ENCODE measurements at places on chromosomes 12 and 14.

GRCh38 chr12:128387811-128388422 lies 120.9 kb downstream of the TMEM132C start:
- peak; percentile 13 for DNase-seq

DNA sequence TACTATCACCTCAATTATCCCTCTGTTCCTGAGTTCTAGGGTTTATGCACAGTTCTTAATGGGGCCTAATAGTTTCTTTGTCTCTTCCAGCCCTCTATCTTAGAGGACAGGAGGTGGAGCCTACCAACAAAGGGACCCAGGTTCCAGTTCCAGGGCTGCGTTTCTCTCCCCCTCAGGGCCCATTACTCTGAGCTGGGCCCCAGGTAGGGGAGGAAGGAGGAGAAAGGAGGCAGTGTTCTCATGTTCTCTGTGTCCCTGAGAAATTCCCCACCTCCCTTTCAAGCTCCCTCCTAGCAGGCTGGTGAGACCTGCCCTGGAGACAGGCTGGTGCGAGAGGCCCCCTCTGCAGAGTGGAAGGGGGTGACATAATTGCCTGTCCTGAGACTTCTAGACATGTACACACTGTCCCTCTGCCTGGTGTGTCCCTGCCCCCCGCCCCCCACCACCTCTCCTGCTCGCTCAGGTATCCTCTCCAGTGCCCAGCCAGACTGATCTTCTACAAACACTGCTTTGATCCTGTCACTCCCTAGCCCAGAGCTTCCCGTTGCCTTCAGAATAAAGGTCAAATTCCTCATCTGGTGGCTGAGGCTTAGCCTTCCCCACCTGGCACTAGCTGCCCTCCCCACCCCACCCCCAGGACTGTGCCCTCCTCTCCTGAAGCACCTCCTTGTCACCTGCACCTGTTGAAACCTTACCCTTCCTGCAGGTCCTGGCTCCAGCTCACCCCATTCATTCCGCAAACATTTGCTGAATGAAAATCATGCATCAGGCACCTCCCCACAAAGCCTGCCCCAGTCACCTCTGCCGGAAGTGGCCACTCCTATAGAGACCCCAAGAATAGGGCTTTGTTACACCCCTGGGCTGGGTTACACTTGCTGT lies 21.1 kb upstream of the KRT8 start:
- DNase-seq: no peak

DNA sequence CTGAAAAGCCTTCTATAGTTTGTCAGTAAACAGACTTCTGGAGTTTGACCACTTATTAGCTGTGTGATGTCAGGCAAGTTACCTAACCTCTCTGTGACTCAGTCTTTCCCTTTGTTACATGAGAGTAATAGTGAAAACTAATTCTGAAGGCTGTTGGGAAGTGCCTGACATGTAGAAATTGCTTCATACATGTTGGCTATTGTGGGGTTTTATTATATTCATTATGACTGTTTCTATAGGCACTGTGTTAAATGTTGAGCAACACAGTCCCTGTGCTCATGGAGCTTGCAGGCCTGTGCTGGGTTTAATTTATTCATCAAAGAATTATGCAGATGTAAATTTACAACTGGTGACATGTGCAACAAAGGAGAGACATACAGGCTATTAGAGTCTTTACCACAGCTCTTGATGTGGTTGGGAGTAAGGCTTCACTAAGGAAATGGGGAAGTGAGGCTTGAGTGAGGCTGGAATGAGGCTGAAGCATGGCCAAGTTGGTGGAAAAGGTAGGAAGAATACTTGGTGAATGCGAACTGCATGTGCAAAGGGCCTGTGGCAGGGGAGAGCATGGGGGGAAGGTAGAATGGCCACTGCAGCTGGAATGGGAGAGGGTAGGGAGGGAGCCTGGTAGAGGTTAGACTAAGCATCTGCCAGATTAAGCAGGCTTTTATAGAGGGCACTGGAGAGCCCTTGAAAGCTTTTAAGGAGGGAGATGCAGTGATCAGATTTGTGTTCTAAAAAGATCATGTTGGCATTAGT lies 236.4 kb upstream of the CRY1 start:
- DNase-seq: no peak

DNA sequence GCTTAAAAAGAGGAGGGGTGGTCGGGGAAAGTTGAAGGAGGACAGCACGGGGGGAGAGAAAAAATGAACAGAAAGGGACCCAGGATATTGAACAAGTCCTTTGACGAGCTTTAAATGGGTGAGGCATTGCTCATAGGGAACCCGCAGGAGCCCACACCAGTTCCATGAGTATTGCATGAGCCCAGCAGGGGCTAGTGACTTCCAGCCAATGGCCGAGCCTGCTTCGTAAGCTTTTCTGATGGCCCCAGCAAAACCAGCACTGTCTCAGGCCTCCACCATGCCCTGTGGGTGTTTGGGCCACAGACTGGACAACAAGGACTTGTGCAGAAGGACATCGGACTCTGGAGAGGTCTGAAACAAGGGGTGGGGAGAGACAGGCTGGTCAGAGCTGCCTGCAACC lies 109.5 kb downstream of the ZFP36L1 start:
- no peak for DNase-seq

DNA sequence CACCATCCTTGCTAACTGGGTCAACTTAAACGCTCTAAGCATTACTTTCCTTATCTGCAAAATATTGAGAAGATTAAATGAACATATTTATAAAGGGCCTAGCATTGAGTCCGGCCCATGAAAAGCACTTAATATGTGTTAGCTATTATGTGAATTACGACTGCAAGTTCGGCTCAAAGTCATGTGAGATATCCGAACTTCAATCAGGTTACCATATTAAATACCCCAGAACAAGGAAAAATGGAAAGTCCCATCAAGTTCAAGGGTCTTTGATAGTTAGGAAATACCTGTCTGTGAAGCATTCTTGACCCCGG lies 487 bp upstream of the NRDE2 start:
- DNase-seq: no peak

DNA sequence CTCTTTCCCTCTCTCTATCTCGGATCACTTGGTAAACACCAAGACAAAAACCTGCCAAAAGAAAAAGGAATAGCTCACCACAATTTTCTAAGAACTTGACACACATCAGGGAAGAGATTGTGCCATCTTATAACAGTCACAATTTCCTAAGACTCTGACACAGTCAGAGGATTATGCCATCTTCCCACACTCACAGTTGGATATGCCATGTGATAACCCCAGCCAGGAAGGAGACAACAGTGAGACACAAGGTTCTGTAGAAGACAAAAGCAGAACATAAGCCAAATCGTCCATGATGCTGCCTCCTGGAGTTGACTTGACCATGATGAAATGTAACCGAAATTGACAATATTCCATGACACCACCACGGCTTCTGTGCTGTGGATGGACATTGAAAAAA lies 2.8 kb upstream of the CLEC9A start:
- no peak for DNase-seq

GRCh38 chr12:106343214-106343528 lies 14.4 kb upstream of the POLR3B start:
- no peak for DNase-seq

- no peak for DNase-seq
Measured at GRCh38 chr12:129614221-129614885, 289.5 kb downstream of the TMEM132D start.

DNA sequence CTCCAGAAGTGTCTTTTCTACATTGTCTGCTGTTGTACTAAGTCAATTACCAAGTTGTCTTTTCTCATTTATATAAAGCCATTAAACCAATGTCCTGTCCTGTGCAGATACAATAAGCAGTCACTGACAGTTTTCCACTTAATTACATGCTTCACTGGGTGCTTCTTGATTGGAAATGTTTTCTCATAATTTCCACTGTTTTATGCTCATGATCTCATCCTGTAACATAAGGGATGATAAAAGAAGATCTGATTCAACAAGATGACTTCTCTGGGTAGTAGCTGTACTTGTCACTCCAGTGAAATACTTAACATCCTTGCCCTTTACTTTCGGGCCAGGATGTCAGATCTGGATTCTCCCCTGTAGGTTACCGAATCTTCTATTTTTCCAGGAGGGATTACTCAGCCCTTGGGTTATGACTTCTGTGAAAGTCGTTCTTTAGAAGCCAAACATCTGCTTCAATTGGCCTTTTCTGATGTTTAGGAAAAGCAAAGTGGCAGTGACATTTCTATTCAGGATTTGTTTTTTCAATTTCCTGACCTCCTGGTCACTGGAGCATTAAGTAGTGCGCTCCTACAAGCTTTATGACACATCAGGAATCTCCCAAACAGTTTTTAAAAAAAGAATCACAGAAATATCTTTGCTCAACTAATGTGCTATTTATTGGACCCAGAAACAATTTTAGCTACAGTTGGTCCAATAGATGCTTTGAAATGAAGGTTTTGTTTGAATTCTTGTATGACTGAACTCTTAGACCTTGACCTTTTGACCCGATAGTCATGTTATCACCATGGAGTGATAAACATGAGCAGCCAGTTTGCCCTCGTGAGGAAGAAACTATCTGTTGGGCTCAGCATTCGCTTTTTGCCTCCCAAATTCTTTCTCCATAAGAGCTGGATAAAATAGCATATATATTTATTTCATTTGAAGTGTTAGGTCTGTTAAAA lies 234.5 kb upstream of the SSTR1 start:
- DNase-seq: no peak

DNA sequence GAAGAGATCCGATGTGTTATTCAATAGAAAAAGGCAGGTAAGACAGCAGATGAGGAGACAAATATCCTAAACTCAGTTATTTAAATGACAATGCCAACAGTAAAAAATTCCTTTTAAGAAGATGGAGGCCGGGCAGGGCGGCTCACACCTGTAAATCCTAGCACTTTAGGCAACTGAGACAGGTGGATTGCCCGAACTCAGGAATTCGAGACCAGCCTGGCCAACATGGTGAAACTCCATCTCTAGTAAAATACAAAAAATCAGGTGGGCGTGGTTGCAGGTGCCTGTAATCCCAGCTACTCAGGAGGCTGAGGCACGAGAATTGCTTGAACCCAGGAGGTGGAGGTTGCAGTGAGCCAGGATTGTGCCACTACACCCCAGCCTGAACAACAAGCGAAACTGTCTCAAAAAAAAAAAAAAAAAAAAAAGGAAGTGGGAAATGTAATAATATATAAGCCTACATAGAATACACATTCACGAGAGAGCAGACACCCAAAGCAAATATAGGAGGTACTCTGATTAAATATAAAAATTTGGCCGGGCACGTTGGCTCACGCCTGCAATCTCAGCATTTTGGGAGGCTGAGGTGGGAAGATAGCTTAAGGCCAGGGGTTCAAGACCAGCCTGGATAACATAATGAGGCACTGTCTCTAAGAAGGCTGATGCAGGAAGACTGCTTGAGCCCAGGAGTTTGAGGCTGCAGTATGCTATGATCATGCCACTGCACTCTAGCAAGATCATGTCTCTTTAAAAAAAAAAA lies 19.0 kb downstream of the CORO1C start:
- DNase-seq: no peak

DNA sequence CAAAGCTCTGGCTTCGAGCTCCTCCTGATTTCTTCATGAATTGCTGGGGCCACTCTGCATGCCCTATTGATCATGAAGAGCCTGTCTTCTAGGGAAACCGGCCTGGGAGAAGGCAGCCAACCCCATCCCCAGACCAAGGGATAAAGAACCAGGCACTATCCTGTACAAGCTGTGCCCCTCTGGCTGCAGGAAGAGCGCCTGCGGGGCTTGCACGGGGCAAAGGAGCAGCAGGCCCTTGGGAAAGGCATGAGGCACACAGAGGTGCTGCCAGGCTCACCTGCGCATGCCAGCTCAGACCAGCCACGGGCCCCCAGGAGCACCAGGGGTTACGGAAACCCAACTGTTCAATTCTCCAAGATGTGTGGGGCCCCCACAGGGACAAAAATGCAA lies 2.1 kb downstream of the ITPK1 start:
- DNase-seq: no peak

GRCh38 chr14:59199205-59199604 lies 10.7 kb downstream of the DAAM1 start:
- no peak for DNase-seq

DNA sequence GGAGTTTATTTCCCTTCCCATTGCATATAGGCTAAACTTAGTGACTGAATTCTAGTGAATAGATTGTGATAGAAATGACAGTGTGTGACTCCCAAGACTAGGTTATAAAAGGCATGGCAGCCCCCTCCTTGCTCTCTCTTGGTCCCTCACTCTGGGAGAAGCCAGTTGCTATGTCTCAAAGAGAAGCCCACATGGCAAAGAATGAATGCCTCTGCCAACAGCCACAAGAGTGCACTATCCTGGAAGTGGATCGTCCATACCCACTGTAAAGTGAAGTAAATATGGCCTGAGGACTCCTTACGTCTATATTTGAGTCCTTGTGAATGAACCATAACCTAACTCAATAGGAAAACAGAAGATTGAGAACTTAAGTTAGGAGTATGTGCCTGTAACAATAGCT lies 35.4 kb upstream of the HMGA2 start:
- DNase-seq: no peak

GRCh38 chr12:60052483-60052882 lies 456.7 kb downstream of the SLC16A7 start:
- DNase-seq: no peak

GRCh38 chr14:105547741-105548169 lies 21.4 kb downstream of the TMEM121 start:
- no peak for DNase-seq

GRCh38 chr12:2764398-2764797 lies 30.4 kb upstream of the FKBP4 start:
- DNase-seq: no peak

DNA sequence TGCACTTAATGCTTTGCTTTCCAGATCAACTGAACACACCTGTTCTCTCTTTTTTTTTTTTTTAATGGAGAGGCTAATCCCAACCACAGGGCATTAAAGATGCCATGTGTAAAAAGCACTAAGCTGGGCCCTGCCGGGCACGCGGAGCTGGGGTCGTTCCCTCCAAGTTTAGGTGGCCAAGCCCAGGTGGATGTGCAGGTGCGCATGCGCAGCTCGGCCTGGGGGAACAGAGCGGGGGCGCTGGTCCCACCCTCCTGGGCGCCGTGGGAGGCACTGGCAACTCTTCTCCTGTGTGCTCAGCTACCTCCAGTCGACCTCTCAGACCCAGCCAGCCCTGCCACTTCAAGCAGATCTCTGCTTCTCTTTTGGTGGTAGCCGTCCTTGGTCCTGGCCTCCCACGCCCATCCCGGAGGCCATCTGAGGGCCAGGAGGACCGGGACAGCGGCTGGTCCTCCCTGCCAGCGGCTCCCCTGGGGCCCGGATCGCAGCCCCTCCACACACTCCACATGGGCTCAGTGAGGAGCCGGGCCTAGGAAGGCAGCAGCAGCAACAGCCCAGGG lies 679.3 kb downstream of the BCL11B start:
- no peak for DNase-seq

- no peak for DNase-seq
Measured at GRCh38 chr14:93645200-93645599, 143.1 kb downstream of the PRIMA1 start.

- DNase-seq: no peak
Measured at GRCh38 chr14:65414961-65415589, 2.5 kb downstream of the FUT8 start.

- DNase-seq: no peak
Measured at GRCh38 chr12:59010118-59010517, 89.8 kb upstream of the LRIG3 start.

GRCh38 chr12:70985850-70986249 lies 65.3 kb upstream of the PTPRR start:
- no peak for DNase-seq

GRCh38 chr14:89085737-89086382 lies 261.4 kb downstream of the TTC8 start:
- DNase-seq: no peak

Measured in nucleus accumbens (tissue), 56 donors.